ENCODE measurements at places on chromosomes 3 and 15.
A peak's percentile ranks its signal among the peaks of the same experiment; 100 is the strongest.

DNA sequence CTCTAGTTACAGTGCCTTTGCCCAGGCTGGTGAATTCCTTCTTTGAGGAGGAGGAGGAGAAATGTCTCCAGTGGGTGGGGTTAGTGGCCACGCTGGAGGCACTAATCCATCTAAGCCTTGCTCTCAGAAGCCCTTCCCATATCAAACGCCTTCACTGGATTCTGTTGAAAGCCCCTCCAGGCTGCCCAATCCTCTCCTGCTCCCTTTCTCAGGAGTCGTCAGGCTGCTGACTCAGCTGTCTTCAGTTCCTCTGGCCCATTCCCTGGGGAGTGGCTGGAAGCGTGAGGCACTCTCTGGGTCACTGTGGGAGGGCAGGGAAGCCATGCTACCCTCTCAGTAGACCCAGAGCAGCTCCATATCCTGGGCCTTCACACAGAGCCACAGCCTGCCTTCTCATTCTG, 2.7 kb downstream of the AP2M1 start:
- no peak for DNase-seq

DNA sequence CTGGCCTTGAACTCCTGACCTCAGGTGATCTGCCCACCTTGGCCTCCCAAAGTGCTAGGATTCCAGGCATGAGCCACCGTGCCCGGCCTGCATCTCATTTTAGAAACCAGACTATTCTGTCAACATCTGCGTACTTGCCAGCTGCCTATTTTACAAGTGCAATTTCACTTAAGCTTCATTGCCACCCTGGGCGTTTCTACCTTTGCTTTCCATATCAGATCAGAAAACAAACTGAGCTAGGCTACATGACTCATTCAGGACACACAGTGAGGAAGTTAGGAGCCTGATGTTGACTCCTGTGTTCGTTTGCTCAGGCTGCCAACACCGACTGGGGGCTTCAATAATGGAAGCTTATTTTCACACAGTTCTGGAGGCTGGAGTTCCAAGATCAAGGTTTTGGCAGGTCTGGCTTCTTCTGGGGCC, 42.3 kb upstream of the KLHL25 start:
- DNase-seq, result no peak

GRCh38 chr3:63089007-63089750, 188.9 kb upstream of the SYNPR start:
- DNase-seq, result no peak

GRCh38 chr3:119357190-119357589, 63.0 kb downstream of the ARHGAP31 start:
- DNase-seq, result no peak

DNA sequence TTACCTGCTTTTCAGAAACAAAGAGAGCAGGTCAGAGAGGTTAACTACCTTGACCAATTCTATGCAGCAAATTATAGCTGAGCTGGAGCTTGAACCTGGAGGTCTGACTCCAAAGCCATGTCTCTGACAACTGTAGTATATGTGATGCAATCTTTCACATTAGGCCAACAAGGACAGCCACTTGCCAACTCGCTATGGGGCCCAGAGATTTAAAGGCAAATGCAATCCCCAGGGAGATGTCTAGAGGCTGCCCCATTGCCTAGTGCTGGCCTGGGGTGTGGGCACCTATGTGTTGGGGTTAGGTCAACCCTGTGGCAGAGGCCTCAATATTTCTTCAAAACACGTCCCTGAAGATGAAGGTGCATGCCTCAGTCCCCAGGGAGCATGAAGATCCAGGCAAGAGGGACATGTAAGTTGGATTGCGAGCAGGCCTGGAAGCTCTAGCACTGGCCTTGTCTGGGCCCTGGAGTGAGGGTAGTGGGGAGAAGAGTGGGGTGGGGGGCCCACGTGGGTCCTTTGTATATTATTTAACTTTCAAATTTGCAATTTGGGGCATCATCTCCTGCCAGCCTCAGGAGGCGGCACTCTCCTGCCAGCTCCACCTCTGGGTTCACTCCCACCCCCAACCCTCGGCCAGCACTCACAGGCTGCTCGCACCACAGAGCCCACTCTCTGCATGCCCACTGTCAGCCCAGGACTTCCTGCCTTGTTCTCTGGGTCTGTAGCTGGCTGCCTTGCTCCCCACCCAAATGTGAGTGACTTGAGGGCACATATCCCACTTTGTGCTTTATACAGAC, 64.3 kb downstream of the SLC12A8 start:
- no peak for DNase-seq

DNA sequence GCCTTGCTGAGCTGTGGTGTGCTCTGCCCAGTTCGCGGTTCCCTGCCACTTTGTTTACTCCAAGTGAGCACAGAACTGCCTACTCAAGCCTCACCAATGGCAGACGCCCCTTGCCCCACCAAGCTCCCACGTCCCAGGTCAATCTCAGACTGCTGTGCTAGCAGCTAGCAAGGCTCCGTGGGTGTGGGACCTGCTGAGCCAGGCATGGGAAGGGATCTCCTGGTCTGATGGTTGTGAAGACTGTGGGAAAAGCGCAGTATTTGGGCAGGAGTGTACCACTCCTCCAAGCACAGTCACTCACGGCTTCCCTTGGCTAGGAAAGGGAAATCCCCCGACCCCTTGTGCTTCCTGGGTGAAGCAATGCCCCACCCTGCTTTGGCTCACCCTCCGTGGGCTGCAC, 45.0 kb downstream of the SLC12A6 start:
- DNase-seq, result no peak

GRCh38 chr3:129738172-129738571, 131.7 kb upstream of the PLXND1 start:
- no peak for DNase-seq

DNA sequence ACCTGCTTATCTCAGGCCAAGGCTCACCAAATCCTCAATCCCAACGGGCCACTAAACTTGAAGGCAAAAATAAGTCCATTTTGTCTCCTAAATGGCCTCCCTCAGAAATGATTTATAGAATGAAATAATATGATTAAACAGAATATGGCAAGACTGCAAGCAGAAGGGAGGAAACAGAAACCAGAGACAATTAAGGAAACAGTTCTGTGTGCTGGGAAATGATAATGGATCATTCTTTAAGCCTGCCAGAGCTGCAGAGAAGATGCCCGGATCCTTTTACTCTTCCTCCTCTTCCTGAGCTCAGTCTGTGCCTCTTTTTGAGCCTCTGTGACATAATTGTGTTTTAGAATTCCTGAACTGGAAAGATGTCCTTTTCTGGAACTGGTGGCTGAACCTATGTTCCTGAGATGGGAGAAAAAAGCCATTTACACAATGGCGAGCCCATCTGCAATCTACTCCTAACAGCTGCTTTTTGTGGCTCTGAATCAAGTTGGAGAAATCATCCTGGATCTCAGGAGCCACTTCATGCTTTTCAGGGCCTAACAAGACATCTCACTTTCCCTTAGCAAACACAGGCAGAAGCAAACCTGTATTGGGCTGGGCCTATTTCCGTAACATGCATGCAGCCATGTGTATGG, 2.8 kb upstream of the ABHD2 start:
- no peak for DNase-seq

GRCh38 chr3:48999085-48999858, 7.9 kb upstream of the WDR6 start:
- no peak for DNase-seq

- no peak for DNase-seq
Measured at GRCh38 chr3:184531626-184532280, 29.8 kb upstream of the EPHB3 start.

GRCh38 chr15:70741107-70741531, 22.2 kb downstream of the UACA start:
- no peak for DNase-seq

DNA sequence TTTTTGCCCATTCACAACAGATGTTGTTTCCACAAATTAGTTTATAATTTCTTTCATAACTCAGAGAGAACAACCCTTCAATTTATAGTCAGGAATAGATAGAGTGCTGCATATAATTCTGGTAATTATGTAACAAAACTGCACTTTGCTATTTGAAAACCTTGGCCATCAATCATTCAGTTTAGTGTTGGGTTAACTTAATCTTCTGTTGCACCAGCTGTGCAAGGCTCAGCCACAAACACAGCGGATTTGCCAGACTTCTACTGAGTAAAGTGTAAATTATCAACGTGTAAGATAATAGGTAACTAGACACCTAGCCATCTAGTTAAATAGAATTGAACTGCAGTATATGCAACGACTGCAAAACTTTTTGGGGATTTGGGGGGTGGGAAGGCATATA, 1064.3 kb upstream of the EPHA6 start:
- no peak for DNase-seq

GRCh38 chr3:23837691-23838090, 31.9 kb downstream of the UBE2E1 start:
- no peak for DNase-seq

- no peak for DNase-seq
Measured at GRCh38 chr3:172516318-172517214, 6.7 kb downstream of the TNFSF10 start.

GRCh38 chr3:30720586-30721313, 114.3 kb downstream of the TGFBR2 start:
- DNase-seq, result no peak

GRCh38 chr15:48266024-48266689, 60.1 kb downstream of the SLC12A1 start:
- no peak for DNase-seq

DNA sequence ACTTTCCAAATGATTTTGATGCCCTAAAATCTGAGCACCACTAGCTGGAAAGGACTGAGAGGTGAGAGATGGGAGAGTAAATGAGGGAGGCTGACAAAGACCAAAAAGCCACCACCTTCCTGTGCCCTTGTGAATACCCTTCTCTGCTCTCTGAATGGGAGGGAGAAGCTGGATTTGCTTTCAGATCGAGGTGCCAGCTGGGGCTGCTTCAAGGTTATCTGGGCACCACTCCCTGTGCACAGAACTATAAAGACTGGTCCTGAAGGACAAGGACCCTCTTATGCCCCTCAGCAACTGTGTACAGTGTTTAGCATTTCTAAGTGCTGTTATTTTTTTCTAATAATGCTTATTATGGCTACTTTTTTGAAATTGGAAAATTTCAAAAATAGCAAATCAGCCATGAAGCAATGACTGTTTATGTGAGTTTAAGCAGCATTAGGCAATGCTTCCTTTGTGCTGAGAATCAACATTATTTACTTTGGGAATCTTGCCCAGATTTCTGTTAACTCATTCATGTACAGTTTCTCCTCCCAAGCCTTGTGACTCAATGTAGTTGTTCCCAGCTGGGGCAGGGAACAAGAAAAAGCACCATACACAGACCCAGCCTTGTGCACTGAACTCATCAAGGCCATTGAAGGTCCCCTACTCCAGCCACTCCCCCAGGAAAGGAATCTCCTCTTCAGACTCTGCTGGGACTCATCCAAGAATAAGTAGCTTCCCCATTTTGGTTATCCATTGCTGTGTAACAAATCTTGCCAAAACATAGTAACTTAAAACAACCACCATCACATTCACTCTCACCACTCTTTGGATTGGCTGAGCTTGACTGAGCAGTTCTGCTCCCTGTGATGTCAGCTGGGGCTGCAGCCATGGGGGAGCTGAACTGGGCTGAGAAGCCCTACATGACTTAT, 37.3 kb upstream of the CDV3 start:
- no peak for DNase-seq

DNA sequence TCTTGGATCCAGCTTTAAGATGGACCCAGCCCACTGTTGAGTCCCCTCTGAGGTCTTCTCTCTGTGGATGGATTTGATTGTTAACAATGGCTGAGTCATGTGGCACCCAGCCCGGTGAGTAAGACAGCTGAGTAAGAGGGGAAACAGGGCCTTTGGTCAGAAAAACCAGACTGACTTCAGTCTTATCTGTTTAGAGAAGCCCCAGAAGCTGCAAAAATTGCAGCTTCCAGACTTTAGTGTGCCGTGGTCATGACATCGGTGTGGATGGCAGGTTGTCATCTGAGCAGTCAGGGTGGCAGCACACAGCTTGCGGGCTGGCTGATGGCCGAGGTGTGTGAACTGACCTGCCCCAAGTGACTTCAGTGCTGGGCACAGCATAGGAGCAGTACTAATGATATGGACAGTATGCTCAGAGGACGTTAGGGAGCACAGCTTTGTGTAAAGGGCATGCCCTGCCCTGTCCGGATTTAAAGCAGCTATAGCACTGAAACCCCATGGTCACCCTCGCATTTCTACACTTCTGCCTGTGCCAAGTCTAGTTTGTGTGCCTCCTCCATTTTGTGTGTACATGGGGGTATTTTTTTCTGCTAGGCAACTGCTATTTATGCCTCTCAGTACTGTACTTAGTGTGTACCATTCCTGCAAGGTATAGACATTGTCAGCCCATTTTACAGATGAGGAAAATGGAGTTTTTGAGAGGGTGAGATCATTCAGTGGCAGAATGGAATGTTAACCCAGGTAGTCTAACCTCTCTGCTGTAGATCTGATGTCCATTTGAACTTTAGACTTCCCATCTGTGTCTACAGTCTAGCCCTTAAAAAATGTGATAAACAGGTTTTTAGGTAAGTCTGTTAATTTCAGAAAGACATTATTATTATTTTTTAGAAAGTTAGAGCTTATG, 44.4 kb downstream of the FLNB start:
- DNase-seq, result no peak

DNA sequence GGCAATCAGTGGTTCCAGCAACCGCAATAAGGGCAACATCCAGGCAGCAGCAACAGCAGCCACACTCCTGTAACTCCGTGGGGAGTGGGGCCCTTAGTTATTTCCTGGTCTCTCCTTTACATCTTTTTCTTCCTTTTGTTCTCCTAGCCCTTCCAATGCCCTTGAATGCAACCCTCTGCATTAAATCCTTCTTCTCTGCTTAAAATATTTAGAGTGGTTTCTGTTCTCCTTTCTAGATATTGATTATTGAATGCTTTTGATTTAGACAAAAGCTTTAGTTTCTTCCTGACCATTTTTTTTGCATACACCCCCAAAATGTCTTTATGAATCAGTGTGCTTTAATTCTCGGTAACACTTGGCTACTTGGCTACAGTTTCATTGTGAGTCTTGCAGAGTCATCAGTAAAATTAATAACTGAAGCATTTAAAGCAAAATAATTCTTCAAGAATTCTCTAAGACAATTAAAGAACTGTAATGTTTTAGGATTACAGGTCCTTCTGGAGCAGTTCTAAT, 586.1 kb downstream of the MECOM start:
- no peak for DNase-seq

- DNase-seq, result no peak
Measured at GRCh38 chr3:51031666-51032065, 353.4 kb upstream of the MANF start.

GRCh38 chr3:132346841-132347736, 29.9 kb downstream of the ACP3 start:
- peak; percentile 77 for DNase-seq

- no peak for DNase-seq
Measured at GRCh38 chr3:192489579-192489978, 237.8 kb downstream of the FGF12 start.

DNA sequence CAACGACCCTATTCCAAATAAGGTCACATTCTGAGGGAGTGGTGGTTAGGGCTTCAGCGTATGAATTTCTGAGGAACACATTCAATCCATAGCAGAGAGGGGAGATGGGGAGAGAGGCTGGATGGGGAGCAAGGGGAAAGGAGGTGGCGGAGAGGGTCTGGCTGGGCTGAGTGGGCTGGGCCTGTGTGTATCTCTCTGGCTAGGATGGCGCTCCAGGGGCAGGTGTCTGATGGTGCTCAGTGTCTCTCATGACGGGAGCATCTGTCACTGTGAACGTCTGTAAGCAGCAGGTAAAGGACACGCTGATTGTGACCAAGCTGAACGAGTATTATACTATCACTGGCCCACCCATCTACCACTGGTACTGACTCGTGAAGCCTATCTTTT, 159.6 kb downstream of the XXYLT1 start:
- no peak for DNase-seq
